ENCODE measurements at places on chromosomes 1 and 21.

DNA sequence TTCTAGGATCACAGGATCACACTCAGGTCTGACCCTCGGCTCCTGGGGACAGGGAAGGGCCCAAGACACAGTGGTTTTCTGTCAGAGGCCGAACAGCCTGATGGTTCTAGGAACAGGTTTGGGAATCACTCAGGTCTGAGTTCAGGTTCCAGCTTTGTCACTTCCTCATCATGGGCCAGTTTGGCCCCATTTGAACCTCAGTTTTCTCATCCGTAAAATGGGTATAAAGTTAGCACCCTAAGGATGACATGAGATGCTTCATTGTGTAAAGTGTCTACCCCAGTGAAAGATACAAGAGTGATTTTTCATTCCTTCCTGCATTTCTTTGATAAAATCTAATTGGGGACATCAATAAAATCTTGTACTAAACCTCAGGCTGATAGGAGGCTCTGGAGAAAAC is 11.2 kb upstream of the ACTL8 start:
- DNase-seq, result no peak

- DNase-seq, result peak; percentile 8
Observed at GRCh38 chr1:231165371-231165770, 3.5 kb downstream of the TRIM67 start.

- no peak for DNase-seq
Observed at GRCh38 chr1:20377516-20378270, 87.0 kb downstream of the VWA5B1 start.

DNA sequence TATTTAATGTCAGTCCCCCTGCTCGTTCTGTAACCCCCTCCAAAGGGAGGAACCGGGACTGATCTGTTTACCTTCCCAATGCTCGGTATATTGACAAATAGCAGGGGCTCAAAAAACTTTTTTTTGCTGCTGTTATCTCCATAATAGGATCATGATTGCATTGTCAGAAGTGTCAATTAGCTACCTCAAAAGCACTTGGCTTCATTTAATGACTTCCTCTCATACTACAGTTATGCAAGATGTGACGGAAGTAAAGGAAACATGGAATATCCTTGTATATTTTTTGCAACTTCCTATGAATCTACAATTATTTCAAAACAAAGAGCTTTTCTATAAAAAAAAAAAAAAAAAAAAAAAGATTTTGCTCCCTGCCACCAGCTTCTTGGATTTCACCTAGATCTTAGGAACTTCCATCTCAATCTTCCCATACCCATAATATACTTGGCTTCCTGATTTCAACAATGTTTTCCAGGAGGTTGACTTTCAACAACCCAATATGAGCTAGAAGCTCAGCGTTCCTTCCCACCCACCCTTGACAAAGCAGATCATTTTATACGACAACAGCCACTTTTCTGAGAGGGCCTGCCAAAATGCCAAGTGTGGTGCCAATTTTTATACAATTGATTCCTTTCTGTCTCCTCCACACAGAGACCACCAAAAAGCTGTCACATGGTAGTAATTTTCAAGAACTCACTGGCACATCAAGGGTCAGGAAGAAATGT is 71.7 kb downstream of the SETD4 start:
- no peak for DNase-seq

Measured in fibroblast of villous mesenchyme (primary cell).